Activated CD4-positive, alpha-beta T cell treated with anti-CD3 and anti-CD28 coated beads, Interleukin-2, amount 50 U/mL, for 4 hours (primary cell): ENCODE measurements at places on chromosomes 1 and 21.

- no peak for DNase-seq
Observed at GRCh38 chr1:29805122-29805895, 569.0 kb downstream of the PTPRU start.

DNA sequence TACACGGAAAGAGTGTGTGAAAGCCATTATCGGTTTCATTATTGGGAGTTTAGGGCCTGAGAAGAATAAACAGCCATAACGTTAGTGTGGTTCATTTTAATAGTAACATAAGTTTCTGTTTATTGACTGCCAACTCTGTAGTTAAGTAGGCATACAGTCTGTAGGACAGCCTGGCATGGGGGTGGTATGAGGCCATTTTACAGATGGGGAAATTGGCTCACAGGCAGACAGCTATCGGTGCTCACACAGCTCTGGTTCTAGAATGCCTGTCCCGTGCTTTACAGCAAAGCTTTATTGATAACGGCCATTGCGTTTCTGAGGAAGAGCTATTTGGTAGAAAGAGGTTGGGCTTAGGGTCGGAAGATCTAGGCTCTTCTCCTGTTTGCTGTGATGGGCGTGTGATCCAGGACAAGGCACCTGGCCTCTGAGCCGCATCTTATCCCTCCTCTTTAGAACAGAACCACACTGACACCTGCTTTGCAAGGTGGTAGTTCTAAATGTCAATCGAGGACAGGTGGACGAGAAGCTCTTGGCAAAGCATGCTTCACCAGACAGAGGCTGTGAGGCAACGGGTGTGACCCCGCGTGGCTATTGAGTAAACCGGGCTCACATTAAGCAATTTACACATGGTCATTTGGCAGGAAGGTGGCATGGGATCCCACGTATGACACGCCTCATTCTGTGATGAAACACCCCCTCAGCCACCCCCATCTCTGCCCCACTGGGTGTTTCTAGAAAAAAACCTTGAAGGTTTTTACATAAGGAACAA lies 14.9 kb downstream of the ETS2 start:
- no peak for DNase-seq

GRCh38 chr1:227094249-227094966 lies 154.3 kb downstream of the COQ8A start:
- no peak for DNase-seq

DNA sequence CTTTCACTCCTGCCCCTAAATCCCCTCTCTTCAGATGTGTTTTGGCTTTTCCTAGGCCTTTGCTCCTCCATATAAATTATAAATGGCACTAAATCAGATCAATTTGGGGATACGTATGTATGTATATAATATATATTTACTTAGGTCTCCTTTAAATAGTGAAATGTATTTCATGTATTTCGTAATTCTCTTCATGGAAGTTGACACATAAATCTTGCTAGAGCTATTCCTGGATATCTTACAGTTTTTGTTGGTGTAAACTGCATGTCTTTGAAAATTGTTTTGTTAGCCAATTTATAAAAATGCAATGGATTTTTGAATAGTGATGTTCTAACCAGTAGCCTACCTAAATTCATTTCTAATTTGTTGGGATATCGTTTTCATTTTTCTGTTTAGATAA lies 9.0 kb downstream of the RPF1 start:
- no peak for DNase-seq

GRCh38 chr1:47837866-47838561 lies 159.2 kb downstream of the TRABD2B start:
- no peak for DNase-seq

DNA sequence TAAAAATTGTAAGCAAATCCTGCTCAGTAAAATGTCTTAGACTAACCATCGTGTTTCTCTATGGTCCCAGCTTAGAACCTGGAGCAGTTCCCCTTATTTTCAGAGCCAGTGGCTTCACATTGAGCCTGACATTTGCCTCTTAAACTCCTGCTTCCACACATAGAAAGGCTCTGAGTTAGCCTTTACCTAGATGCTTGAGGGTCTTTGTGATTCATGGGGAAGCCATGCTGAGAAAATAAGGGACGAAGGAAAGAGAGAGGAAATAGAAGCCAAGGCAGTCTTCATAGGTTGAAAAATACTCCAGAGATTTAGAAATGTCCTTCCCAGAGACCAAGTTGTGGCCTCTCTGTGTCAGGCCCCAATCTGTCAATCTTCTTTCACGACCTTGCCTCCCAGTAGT lies 16.1 kb upstream of the RBBP5 start:
- DNase-seq: no peak
